Activated CD8-positive, alpha-beta memory T cell treated with anti-CD3 and anti-CD28 coated beads, Interleukin-2, amount 50 U/mL, for 48 hours (primary cell): ENCODE measurements at places on chromosomes 3 and 15.

- DNase-seq, result no peak
Observed at GRCh38 chr3:43370293-43370980, 84.1 kb downstream of the SNRK start.

DNA sequence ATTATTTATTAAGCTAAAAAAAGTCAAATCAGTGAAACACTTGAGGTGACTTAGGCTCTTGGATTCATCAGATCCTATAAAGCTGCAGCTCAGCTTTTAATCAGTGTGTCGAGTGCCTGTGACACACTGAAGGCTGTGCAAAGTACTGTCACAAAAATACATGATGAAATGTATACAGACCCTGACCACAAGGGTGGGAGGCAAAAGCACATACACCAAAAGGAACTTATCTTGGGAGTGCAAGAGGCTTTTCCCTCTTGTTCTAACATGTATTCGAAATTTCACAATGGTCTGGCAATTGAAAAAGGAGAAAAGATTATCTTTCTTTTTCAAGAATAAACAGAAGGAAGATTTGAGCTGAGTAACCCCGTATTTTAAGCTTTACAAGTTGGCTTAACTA, 35.9 kb downstream of the VGLL4 start:
- no peak for DNase-seq

DNA sequence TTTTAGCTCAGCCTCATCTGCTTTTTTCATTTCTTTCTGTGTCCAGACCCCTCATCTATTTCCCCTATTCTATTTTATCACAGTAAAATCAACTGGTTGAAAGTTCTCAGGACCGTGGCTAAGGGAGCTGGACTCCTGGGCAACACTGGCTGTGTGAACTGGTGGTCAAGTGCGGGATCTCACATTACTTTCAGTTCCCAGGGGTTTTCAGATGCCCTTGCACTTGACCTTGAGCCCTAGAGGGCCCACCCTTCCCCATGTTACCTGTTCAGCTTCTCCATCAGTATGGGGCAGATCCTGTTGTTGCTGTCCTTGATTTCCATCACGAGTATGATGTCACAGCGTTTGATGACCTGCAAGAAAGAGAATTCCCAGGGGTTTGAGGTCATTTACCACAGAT, 2.8 kb downstream of the DNASE1L3 start:
- DNase-seq, result no peak

GRCh38 chr3:81874738-81875137, 113.3 kb upstream of the GBE1 start:
- no peak for DNase-seq

DNA sequence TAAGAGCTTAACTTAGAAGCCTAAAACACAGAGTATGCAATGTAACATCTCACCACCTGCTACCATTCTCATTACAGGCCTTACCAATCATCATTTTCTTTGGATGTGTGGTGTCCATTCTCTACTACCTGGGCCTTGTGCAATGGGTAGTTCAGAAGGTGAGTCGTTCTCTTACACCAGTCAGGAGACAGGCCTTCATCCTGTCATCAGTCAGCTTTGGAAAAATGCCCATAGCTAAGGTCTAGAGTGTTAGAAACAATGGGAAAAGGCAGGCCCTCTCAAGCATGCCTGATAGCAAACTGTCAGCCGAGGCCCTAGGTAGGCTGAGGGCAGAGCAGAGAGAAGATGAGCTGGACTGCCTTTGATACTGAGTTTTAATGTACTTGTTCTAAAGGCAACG, 13.5 kb downstream of the SLC28A2 start:
- no peak for DNase-seq

GRCh38 chr3:152438706-152439105, 170.0 kb downstream of the MBNL1 start:
- DNase-seq, result no peak

GRCh38 chr15:78671626-78672211, 30.7 kb upstream of the CHRNB4 start:
- DNase-seq, result no peak

- no peak for DNase-seq
Observed at GRCh38 chr15:90851114-90851513, 17.3 kb upstream of the FURIN start.
